Activated CD4-positive, alpha-beta T cell treated with anti-CD3 and anti-CD28 coated beads for 1 hour (primary cell): ENCODE measurements at places on chromosomes 11 and 22.

DNA sequence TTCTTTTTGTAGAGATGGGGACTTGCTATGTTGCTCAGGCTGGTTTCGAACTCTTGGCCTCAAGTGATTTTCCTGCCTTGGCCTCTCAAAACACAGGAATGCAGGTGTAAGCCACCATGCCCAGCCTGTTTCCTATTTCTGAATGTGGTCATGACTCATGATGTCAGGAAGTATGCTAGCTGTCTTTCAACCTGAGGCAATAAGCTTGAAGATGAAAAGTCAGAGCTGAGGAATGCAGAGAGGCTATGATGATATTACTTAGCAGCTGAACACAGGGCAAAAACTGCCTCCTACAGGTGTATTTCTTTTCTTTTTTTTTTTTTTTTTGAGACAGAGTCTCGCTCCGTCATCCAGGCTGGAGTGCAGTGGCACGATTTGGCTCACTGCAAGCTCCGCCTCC, 9.0 kb upstream of the NUCB2 start:
- DNase-seq = no peak

GRCh38 chr11:135006800-135007199, 594.8 kb upstream of the B3GAT1 start:
- no peak for DNase-seq

GRCh38 chr11:33885338-33886005, 6.4 kb downstream of the LMO2 start:
- no peak for DNase-seq

DNA sequence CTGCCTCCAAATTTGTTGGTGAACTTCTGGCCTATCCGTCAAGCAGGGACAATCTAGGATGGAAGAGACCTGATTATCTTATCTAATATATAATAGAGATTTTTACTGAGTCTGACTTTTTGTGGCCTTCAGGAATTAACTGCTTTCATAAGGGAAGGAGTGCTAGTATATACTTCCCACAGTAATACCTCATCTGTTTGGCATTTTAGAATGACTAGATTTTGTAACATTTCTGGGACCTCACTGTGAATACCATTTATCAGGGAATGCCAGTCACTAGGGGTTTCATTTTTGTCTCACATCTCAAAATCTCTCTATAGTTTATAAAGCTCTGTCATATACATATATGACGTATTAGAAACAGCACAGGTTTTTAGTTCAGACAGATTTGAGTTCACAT, 114.3 kb downstream of the INSC start:
- no peak for DNase-seq

DNA sequence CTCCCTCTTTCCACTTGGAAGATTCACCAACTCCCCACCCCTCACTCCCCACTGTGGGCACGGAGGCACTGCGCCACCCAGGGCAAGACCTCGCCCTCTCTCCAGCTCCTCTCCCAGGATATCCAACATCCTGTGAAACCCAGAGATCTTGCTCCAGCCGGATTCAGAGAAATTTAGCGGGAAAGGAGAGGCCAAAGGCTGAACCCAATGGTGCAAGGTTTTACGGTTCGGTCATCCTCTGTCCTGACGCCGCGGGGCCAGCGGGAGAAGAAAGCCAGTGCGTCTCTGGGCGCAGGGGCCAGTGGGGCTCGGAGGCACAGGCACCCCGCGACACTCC, 397 bp upstream of the CD44 start:
- DNase-seq = no peak

DNA sequence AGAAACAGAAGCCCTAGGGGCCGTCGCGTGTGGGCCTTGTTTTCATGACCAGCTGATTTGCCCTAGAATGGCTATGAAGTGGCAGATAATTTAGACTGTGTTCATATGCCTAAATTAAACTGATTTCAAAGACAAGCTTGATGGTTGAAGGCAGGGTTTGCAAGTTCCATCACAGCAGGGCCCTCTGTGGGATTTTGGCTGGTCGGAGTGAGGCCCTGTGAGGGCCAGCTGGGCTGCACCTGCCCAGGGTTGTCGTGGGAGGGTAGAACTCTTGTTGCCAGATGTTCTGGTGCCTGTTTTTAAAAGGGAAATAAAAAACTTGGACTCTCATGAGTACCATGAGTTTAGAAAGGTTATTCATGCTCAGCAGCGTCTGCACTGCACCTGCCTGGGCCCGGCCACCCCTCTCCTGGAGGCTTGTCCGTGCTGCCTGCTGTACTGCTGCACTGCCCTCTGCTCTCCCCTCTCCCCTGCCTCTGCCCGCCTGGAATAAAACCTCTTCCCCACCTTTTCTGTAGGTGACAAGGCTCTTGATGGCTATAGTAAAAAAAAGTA, 44.1 kb downstream of the AP2A2 start:
- no peak for DNase-seq

GRCh38 chr11:2452321-2453012, 7.7 kb downstream of the KCNQ1 start:
- no peak for DNase-seq

GRCh38 chr11:134577751-134578395, 165.8 kb upstream of the B3GAT1 start:
- no peak for DNase-seq

DNA sequence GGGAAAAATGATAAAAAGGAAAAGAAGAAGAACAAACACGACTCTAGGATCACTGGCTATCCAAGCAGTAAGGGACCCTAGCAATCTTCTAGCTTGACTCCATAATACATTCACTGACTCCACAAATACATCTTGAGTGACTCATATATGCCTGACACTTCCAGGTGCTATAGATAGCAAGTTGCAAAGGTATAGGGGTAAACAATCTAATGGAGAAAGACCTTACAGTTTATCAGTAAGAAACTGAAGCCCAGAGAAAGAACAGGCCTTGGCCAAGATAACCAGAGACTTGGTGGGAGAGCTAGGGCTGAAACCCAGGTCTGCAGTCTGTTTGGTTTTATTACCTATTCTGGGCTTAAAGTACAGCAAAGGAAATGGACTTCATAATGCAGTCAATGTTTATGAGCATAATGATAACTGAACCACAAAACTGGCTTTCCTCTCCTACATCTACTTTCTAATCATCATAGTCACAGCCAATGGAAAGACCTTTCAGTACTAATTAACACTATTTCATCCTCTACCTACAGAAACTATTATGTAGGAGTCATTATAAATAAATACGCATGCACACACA, 19.7 kb upstream of the SLC5A1 start:
- no peak for DNase-seq

DNA sequence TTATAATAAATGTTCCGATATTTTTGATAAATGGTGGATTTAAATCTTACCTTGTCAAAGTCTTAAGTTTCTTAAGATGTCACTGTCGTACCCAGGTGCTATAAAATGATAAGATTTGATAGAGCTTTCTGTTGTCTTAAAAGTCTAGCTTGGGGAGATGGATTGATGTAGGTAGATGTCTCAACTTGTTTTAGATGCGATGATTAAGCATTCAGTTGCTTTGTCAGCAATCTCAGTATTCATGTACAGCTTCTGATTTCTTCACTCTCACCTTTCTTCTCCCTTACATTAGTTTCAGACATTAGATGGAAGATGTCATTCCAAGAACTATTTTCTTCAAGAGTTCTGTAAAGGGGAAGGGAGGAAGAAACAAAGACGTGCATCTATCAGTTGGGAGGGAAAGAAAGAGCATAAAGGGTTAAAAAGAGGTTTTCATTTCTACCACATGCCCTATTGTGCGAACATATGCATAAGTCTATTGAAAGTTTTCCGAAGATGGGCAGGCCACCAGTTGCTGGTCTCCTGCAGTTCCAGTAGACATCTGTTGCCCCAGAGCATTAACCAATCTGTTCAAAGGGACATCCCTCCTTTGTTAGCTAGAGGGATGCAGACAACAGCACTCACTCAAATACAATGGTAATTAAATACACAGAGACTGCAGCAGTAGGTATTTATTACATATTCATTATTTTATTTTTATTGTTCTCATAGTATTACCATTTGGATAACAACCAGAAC, 38.4 kb downstream of the ZC3H12C start:
- no peak for DNase-seq

DNA sequence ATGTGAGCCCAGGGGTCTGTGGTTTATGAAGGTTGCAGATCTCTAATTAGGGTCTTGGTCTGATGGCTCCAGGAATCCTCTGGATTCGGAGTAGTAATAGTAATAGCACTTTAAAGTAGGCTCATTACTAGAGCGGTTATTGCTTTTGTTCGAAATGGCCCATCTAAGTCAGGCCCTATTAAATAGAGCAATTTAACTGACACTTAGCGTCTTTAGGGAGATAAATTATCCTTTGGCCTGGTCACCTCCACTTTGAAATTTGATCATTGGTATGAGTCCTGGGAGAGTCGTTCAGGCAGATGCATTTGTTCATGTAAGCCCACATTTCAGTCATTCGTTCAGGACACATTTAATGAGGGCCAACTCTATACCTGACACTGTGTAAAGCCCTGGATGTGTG, 54.8 kb downstream of the LDLRAD3 start:
- DNase-seq = no peak

GRCh38 chr11:91707652-91708482, 516.8 kb upstream of the FAT3 start:
- DNase-seq = no peak
